Activated naive CD4-positive, alpha-beta T cell (primary cell): ENCODE measurements at places on chromosomes 7 and 10.

GRCh38 chr10:131944976-131945695 is 36.6 kb downstream of the BNIP3 start:
- no peak for DNase-seq

GRCh38 chr7:148964483-148965267 is 63.6 kb downstream of the PDIA4 start:
- DNase-seq = no peak

DNA sequence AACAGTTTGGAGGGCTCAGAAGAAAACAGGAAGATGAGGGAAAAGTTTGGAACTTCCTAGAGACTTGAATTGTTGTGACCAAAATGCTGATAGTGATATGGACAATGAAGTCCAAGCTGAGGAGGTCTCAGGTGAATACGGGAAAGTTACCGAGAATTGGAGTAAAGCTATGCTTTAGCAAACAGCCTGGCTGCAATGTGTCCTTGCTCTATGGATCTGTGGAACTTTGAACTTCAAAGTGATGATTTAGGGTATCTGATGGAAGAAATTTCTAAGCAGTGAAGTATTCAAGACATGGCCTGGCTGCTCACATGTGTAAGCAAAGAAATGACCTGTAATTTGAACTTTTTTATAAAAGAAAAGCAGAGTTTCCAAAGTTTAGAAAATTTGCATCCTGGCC is 240.2 kb upstream of the KLF14 start:
- no peak for DNase-seq

- DNase-seq = no peak
Observed at GRCh38 chr10:52465202-52465601, 151.1 kb downstream of the DKK1 start.

- no peak for DNase-seq
Observed at GRCh38 chr10:70191972-70192305, 21.6 kb upstream of the SAR1A start.

DNA sequence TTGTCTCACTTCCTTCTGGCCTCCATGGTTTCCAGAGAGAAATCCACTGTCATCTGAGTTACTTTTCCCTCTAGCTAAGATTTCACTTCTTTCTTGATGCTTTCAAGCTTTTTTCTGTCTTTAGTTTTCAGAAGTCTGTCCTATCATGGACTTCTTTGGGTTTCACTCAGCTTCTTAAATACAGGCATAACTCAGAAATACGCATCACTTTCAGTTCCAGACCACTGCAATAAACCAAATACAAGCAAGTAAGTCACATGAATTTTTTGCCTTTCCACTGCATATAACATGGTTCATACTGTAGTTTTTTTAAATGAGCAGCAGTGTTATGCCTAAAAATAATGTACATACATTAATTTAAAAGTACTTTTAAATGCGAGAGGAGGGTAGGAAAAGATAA is 48.7 kb downstream of the STK17A start:
- DNase-seq = no peak

GRCh38 chr7:135690566-135690965 is 28.3 kb downstream of the STMP1 start:
- no peak for DNase-seq

DNA sequence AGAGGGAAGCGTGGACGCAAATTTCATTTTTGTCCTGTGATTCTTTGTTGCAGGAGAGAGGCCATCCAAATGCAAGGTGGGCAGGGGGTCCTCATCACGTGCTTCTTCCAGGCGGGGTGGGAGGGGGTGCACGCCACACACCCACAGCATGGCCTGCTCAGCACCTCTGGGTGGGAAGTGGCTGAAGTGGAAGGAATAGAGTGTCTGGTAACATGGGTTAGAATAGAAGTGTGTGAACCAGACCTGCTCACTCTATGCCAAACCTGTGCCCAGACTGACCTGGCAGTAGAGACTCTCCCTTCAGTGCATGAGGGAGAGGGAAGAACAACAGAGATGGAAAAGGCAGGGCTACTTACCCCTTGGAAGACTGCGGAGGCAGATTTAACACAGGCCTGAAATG is 21.7 kb downstream of the ZNF503 start:
- DNase-seq = no peak

DNA sequence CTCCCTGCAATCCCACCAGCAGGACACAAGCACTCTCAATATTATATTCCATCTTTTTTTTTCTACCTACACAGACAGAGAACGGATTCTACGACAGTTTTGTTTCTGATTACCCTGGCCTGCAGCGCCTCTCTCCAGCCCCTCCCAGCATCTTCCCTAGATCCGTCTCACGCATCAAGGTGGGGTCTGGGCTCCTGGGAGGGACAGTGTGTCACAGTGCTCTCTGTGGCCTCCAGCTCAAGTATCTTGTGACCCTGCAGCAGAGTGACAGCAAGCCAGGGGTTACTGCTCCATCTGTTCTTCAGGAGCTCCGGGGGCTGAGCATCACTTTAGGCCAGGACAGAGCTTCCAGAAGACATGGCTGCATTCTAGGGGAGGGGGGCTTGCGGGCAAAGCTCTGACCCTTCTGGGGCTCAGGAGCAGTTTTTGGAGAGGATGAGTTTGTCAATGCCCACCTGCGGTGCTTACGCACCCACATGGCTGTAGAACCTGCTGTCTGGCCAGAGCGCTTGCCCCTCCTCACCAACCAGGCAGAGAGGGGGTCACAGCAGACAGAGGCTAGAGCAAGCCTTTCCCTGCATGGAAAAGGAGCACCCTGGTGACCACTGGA is 22.6 kb downstream of the MYO1G start:
- no peak for DNase-seq

- no peak for DNase-seq
Observed at GRCh38 chr10:67667035-67667425, 29.0 kb downstream of the CTNNA3 start.
